Head of caudate nucleus (tissue), 42 donors: ENCODE measurements at places on chromosomes 7 and 10.

DNA sequence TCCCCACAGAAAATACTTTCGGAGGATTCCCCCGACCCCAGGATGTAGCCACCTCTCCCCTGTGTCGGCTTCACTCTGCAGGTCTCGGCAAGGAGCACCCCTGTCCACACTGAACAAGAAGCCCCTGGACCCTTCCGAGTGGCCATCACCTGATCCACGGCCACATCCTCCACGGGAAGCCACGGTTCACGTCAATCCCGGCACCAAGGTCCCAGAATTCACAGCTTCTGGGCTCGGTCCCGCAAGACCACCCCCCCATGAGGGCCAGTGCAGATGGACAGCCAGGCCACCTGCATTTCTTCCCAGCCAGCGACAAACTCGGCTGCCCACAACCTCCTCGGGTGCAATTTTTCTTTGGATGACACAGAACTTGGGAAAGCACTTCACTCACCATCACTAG is 199.6 kb downstream of the PTPRN2 start:
- DNase-seq = no peak

- DNase-seq = no peak
Observed at GRCh38 chr7:78279032-78279431, 480.5 kb downstream of the PHTF2 start.

DNA sequence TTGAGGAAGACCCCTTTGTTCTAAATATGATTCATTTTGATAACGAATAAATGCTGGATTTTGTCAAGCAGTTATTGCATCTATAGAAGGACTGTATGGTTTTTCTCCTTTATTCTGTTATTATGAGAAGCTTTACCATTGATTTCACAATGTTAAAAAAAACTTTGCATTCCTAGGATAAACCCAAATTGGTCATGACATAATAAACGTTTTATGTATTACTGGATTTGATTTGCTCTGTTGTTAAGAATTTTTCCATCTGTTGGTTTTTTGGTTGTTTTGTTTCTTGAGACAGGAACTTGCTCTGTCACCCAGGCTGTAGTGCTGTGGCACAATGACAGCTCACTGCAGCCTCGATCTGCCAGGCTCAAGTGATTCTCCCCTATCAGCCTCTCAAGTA is 2.2 kb upstream of the DNA2 start:
- no peak for DNase-seq

DNA sequence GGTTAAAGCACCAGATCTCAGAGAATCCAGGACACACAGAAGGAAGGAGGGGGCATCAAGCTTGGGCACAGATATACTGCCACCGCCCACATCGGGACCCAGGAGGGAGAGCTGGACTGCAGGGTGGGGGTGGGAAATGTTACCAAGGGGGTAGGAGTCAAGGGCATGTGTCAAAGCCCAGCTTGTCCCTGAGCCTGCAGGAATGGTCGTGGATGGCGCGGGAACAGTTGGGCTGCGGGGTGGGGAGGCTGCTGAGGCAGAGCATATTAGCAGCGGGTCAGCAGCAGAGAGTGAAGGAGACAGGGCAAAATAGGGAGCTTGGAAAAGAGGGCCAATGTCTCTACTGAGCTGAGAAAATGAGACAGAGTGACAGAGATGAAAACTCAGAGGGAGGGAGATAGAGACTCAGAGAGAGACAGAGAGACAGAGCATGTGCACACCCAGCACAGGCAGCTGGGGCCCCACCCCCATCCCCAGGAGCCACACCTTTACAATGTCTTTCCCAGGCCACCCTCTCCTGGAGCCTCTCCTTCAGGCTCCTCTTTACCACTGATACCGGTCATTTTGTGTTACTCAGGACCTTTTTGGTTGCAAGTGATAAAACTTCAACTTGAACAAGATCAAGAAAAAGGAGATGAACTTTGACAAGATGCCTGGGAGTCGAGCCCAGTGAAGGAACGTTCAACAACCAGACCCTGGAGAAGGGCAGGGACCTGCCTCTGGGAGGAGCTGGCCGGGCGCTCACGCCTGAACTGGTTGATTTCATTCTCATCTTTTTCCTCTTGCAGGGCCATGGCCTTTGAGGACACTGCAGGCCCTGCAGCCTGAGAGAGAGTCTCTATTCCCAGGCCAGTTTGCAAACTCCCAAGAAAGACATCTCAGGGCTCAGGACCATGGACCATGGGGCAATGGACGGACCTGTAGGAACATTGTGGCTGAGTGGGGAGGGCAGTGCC is 50.0 kb downstream of the AOC1 start:
- no peak for DNase-seq

- DNase-seq = no peak
Observed at GRCh38 chr7:102819151-102819550, 70.4 kb downstream of the FAM185A start.

DNA sequence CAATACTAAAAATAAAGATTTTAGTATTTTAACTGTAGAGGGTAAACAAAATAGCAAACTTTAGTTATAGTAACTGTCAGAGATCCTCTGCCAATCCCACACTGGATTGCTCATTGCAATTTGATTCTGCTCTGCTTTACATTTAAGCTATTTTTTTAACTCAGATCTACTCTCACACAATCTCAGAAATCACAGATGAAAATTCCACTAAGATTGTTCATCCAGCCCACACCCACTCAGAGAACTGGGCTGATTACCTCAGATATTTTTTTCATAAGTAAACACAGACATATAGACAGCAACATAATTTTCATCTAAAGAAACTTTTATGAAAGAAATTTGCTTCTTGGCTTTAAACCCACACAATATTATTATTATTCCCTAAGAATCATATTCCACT is 7.0 kb downstream of the OSBPL3 start:
- no peak for DNase-seq

DNA sequence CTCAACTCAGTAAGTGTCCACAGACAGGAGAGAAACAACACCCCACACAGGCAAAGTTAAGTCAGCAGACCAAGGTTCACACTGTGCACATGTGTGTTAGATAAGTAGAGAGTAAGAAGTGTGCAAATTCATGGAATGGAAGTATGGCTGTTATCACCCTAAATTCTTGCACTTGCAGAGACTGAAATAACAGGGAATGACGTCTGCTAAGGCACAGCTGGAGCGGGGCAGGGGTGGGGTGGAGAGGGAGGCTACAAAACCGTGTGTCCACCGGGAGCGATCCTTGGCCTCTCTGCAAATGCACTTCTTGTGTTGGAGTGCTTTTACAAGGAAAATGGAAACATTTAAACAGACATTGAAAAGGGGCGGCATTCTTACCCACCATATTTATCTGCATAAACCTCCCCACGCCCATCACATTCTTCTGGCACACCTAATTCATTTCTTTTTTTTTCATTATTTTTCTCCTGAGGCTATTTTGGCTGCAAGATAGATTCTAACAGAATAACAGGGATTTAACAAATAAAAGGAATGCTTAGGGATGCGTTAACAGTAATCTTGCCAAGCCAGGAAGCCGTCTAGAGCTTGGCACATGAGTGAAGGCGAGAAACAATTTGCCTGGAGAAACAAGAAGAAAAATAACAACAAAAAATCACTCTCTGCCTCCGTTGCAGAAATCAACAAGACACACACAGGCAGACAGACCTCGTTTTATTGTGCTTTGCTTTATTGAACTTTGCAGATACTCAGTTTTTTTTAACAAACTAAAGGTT is 30.1 kb downstream of the TNS3 start:
- DNase-seq = no peak

DNA sequence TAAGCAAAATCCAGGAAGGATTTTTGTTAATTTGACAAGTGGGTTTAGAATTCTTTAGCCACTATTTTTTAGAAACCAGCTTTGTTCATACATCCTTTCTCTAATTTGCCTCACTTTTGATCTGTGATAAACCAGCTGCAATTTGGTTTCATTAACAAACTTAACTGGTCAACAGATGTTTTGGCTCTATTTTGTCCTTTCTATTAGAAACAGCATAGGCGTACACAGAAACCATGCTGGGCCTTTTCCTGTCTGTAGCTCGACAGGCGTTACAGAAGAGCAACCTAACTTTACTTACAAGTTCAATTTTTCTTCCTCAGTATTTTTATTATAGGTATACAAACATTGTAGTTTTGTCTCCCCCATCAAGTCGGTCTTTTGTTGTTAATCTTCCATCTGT is 28.2 kb downstream of the KAT6B start:
- DNase-seq = no peak

- DNase-seq = no peak
Observed at GRCh38 chr7:127705461-127705959, 53.5 kb downstream of the SND1 start.

DNA sequence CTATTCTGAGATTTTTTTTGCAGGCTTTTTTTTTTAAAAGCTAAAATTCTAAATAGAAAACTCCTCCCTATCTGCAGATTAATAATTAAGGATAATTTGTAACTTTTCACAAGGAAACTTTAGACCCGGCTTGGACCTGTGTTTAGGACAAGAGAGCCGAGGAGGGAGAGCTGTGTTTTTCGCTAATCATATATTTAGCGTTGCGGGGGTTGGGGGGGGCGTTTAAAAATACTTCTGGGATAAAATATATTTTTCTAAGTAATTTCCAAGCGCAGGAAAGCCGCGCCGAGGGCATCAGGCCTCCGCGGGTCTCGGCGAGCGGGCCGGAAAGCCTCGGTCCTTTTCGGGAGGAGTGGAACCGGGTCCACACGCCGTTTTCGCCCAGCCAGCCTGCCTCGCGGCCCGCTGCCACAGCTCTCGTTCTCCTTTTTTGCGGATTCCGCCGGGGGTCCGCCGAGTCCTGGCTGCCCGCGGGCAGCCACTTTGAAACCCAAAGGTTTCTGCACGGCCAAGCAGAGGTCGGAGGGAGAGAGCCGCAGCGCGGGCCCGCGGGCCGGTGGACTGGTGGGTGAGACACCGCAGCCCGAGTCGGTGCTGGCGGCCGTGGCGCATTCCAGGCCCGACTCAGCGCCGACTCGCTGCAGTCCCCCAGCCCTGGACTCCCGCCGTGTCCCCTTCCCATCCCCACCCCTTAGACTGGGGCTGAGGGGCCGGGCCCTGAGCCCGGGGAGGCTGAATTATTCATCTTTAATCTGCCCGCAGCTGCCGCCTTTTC is 2.3 kb downstream of the PAX2 start:
- no peak for DNase-seq

DNA sequence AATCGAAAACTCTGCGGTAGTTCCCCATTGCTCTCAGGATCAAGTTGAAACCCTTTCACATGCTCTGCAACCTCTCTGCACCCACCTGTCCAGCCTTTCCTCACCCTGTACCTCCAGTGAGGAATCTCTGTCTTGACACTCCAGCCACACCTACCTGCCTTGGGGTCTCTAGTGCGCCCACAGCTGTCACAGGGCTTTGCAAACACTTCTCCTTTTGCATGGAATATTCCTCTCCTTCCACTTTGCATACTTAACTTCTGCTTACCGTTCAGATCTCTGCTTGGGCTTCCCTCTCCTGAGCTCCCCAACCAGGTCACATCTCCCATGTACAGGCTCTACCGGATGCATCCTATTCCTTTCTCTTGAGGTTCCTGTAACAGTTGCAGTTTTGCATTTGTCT is 6.6 kb upstream of the ZYX start:
- DNase-seq = no peak

DNA sequence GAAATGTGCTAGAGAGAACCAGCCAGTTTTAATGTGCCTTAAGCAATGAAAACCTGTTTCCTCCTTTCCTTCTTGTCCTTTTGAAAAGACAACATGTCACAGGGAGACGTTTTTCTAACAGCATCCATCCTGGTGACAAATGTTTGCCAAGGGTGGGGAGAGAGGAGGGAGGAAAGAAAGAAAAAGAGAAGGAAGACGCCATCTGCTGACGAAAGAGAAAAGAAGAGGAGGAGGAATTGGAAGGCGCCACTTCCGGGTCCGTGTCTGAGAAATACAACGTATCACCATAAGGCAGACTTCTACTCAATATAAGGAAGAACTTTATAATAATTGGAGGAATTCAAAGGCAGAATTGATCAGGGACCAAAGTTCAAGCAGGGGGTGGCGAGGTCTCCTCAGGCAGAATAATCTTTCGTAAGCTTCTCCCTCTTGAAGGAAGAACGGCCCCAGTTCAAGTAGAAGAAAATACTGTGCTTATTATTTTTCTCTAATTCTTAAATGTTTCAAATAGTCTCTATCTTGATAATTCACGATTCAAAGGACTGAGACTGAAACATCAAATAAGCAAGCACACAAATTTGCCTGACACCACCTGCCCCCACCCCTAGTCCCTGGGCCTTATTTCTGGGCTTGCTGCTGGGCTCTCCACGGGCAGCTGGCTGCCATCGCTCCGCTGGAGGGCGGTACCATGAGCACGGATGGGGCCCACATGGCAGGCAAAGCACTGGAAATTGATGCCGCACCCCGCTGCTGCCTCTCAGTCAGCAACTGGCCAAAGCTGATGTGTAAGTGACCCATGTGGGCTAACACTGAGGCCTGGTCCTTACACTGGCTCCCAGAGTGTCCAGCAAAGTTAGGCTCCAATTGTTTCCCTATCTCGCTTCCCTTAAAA is 273.7 kb upstream of the KLF14 start:
- DNase-seq = peak; percentile 81

DNA sequence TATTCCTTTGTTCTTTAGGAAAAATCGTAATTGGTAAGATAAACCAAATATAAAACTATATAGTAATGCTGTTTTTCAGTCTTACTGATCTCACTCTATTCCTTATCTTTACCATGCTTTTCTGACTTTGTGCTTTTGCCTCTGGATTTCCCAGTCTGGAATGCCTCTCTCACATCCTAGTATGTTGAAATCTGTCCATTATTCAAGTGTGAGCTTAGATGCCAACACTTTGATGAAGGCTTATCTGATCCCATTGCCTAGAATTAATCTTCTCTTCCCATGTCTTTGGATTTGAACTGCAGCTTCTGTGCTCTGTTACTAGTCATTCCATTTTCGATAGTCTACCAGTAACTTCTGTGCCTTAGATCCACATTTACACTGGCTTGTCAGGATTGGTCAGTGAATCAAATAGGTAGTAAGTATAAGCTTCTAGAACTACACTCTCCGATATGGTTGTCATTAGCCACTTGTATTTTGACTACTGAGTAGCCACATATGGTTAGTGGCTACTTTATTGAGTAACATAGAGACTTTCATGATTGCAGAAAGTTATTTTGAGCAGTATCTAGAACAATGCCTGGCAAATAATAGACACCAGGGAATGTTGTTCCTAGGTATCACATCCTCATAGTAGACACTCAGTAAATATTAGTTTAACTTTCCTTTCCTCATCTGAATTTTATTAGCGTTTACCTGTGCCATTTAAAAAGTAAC is 92.9 kb downstream of the BMPR1A start:
- no peak for DNase-seq
